Fibroblast of pulmonary artery (primary cell): ENCODE measurements at places on chromosomes 16 and 17.

- DNase-seq = no peak
Observed at GRCh38 chr17:74149597-74150427, 53.7 kb upstream of the RPL38 start.

GRCh38 chr17:16941072-16942036 is 30.6 kb downstream of the TNFRSF13B start:
- DNase-seq = no peak

- DNase-seq = no peak
Observed at GRCh38 chr16:11091021-11091785, 146.8 kb downstream of the CLEC16A start.

- DNase-seq = no peak
Observed at GRCh38 chr16:31148281-31148728, 1.6 kb downstream of the PRSS36 start.

DNA sequence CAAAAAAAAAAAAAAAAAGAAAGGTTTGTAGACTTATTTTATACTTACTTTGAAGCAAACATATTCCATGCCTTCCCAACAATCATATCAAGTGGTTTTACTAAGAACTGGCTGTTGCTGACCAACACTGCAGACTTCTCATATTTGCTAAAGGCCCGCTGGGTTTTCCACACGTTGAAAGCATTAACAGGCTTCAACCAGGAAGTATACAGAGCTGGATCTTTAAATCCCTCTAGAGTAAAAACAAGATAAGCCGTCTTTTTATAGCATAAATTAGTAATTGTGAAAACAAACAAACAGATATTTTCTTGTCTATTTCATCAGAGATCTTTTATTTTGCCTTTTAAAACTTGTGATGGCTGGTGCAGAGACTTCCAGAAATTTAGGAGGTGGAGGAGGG is 29.1 kb downstream of the TUBD1 start:
- DNase-seq = no peak

- DNase-seq = peak; percentile 21
Observed at GRCh38 chr16:51152691-51153576, 1.9 kb upstream of the SALL1 start.

- no peak for DNase-seq
Observed at GRCh38 chr16:23802776-23803175, 33.0 kb upstream of the PRKCB start.

GRCh38 chr16:56517206-56517605 is 2.6 kb downstream of the BBS2 start:
- DNase-seq = no peak

GRCh38 chr16:56631832-56632155 is 665 bp upstream of the MT1M start:
- no peak for DNase-seq

DNA sequence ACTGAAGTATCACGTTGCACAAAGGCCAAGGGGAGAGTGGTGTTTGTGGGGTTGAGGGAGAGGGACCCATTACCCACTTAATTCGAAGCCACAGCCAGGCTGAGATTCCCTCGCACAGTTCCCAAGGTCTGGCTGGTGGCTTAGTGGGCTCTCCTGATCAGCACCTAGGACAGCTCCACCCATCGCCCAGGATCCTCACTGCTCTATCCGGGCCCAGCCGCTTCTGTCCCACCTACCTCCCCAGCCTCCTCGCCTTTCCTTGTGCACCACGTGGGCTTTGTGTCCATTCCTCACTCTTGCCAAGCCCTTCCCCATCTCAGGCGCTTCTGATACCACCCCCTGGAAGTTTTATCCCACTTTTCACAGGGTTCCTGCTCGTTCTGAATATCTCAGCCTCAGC is 163.5 kb downstream of the CCT6B start:
- peak; percentile 26 for DNase-seq

DNA sequence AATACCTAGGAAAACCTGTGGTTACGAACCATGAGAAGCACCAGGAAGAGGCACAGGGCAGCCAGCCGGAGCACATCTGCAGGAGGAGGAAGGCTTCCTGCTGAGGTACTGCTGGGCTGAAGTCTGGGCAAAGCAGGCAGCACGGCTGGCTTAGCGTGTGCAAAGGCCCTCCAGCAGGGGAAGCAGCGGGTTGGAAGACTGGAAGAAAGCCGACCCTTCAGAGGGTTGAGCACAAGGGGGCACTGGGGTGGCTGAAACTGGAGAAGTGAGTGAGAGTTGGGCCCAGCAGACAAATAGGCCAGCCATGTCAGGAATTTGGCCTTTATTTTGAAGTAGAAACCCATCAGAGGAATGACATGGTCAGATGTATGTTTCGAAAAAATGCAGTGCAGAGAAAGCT is 12.1 kb upstream of the HSD3B7 start:
- no peak for DNase-seq
